ENCODE measurements at places on chromosomes 13 and 19.

DNA sequence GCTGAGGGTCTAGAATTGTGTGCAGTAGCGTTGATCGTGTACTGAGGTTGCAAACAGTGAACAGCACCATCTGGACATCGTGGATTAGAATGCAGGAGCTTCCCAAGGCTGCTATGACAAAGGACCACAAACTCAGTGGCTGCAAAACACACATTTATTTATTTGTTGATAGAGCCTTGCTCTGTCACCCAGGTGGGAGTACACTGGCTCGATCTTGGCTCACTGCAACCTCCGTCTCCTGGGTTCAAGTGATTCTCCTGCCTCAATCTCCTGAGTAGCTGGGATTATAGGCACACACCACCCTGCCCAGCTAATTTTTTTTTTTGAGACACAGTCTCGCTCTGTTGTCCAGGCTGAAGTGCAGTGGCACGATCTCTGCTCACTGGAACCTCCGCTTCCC is 2.3 kb upstream of the UHRF1 start:
- DNase-seq, result no peak

- no peak for DNase-seq
Measured at GRCh38 chr13:110520431-110521295, 40.9 kb downstream of the RAB20 start.

GRCh38 chr13:111970494-111971141 is 96.3 kb upstream of the SOX1 start:
- DNase-seq, result no peak

DNA sequence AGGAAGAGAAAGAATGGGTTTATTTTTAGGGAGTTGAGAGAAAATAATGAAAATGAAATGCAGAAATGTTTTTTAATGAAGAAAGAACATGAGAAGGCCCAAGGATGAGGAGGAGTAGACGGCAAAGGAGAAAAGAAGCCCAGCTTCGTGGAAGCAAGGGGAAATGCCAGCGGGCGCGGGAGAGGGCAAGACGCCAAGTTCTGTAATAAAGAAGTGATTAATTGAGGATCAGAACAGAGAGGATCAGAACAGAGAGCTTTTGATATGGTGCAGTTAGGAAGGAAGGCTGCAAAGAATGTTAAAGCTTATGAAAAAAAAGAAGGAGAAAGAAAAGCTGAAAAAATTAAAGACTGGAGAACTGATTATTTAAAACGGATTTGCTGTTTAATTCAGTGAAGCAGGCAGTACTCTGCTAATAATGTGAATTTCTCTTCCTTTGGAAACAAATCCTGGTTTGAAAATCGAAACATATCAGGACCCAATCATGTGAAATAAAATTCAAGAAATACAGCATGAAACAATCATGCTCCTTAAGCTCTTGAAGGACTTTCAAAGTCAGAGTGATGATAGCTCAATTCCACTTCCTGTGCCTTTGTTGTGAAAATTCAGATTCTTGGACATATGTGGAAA is 99.3 kb upstream of the SOX1 start:
- DNase-seq, result no peak

DNA sequence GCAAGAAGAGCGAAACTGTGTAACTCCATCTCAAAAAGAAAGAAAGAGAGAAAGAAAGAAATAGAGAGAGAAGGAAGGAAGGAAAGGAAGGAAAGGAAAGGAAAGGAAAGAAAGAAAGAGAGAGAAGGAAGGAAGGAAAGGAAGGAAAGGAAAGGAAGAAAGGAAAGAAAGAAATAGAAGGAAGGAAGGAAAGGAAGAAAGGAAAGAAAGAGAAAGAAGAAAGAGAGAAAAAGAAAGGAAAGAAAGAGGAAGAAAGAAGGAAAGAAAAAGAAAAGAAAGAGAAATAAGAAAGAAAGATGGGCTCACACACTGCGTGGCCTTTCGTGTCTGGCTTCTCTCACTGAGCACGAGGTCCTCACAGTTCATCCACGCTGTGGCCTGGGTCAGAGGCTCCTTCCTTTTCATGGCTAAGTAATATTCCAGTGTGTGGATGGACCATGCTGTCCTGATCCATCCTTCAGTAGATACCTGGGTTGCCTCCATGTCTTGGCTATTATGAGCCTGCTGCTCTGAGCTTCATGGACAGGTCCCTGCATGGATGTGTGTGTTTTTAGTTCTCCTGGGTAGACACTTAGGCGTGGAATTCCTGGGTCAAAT is 67.4 kb upstream of the NFIC start:
- DNase-seq, result no peak

DNA sequence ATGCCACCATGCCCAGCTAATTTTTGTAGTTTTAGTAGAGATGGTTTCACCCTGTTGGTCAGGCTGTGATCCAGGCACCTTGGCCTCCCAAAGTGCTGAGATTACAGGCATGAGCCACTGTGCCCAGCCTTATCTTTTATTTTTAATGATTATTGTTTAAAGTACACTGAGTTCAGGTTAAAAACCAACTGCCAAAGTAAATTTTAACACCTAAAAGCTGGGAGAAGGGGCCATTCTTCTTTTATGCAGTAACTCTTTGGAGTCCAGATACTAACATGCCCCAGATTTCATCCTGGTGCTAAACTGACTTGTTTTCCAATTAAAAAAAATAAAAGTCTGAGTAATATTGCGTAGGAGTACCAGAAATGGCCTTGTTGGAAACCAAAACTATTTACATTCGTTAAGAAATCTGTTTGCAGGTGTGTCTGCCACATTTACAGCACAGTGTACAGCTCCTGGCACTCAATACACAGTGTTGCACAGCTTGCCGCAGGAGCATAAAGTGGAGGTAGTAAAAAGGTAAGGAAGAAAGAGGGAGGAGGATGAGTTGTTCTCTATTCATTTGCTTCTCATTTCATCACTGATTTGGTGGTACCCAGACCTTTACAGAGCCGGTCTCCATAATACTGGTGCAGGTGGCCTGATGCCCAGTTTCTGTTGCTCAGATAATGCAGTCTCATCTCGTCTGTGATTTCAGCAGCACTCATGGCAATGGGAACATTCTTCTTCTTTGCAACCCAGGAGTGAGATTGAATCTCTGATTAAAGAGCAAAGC is 108.9 kb downstream of the PCCA start:
- no peak for DNase-seq
